ENCODE measurements at places on chromosomes 1 and 21.

- DNase-seq: no peak
Measured at GRCh38 chr1:230661976-230662375, 19.7 kb downstream of the COG2 start.

DNA sequence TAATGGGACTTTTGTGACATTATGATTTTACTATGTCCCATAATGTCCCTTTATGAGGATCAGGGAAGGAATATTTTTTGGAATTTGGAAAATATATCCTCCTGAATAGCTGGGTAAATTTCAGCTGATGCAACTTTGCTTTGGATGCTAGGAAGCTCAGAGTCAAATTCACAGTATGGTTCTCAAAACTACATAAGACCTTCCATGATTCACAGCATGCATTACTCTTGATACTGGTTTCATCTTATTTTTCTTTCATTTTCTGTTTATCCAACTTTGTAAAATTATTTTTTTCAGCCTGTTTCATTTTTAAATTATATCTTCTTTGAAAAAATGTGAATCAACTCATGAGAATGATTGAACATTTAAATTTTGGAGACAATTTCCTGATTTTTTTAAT is 160.2 kb downstream of the ATP6V1G3 start:
- DNase-seq: no peak

DNA sequence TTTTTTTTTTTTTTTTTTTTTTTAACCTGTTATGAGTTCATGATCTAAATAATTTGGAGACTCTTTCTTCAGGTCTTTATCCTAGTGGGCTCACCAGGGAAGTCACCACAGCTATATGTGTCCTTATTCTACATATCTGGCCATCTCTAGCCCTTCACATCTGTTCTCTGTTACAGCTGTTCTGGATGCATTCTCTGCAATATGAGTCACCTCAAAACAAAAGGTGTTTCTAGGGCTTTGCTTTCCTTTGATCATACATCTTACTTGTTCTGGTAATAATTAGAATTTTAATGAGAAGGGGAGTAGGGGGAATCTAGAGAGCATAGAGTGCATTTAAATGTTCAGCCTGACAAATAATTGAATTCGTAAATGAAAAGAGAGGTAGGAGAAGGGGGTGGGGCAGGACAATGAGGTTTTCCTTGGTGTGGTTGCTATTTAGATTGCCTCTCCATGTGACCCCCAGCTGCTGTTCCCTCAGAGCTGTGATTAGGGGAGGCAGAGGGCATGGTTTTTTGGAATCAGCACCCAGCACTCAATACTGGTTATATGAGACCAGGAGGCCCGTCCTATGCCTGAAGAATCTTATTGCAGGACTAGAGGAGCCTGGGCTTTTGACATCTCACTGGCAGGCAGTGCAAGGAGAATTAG is 8.0 kb downstream of the SYT6 start:
- DNase-seq: no peak

DNA sequence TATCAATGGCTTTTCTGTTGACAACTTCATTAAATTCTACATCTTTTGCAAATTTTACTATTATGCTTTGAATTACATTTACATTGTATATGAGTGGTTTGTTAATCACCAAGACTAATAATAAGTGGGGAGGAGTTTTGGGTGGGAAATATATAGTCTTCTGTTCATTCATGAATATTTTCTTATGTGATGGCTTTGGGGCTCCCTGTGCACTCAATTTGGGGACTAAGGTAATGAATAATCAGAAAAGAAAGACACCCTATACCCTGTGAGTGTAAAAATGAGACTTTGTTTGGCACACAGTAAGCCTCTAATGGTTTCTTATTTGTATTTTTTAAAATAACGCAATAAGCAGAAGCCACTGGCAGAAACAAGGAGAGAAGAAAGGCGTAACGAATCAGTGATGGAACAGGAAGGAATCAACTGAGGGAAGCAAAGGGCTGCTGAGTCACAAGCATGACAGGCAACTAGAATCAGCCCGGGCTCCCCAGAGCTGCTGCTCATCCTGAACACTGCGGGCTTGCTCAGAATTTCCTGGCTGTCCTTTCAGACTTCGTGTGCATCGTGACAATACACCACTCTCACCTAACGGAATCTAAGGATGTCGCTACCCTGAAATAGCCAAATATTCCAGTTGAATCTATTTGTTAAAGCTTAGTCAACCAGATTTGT is 20.8 kb upstream of the RGS2 start:
- no peak for DNase-seq

DNA sequence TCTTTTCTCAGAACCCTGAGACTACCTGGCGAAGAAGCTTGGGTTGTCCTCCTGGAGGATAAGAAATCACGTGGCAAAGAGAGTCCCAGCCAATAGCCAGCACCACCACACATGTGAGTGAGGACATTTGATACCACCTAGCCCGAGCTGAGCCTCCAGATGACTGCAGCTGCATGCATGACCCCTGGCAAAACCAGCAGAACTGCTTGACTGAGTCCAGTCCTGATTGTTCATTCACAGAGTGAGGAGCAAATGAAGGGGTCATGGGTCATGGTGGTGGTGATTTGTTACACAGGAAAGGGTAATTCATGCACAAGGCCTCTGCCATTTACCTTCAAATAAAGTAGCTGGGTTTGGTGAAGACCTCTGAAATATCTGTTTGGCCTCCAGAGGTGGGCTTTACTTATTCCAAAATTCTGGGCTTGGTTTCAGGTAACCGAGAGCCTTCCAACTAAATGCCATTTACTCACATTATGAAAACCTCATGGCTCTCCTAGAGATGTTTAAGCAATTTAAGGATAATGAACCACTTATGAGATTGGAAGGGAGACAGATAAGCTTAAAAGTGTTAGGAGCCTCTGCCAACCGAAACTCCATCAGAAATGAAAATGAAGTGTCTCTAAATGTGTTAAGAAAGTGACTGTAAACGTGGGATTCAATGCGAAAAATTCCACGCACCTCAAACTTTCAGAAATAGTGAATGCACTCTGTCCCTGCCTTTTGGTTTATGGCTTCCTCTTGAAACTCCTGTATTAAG is 163.3 kb downstream of the SLC35F3 start:
- no peak for DNase-seq

GRCh38 chr1:200281201-200281835 is 128.5 kb downstream of the ZNF281 start:
- no peak for DNase-seq

DNA sequence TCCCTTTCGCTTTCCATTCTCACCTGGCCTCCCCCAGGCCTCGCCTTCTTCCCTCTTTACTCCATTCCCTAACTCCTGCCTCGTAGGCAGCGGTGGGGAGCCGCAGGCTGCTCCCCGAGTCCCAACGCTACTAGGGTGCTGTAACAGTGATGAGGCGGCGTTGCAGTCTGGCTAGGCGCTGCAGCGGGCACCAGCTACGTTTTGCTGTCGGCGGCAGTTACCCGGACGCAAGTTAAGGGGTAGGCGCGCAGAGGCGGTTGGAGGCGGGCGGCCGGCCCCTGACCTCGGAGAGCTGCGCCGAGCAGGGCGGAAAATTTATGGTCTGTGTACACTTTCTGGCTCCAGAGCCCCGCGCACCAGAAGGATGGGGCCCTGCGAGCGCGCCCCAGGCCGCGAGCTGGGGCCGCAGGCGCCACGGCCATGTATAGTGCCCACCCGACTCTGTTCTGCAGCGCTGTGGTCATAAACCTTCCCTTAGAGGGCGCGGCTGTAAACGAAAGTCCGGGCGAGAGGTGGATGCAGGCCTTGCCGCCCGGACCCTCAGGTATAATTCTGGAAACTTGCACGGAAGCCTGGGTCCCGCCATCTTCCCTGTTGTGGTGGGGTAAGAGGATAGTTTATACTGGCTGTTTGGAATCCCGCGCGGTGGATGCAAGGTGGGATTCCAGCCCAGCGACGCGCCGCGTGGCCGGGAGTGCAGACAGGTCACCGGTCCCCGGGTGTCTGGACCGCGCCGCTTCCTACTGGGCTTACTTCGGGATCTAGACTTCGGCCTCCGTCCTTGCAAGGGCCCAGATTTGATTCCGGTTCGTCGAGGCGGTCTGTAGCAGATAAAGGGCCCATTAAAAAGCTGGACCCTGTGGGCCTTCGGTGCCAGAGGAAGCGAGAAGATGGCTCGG is 15.0 kb downstream of the HLX start:
- DNase-seq: no peak

DNA sequence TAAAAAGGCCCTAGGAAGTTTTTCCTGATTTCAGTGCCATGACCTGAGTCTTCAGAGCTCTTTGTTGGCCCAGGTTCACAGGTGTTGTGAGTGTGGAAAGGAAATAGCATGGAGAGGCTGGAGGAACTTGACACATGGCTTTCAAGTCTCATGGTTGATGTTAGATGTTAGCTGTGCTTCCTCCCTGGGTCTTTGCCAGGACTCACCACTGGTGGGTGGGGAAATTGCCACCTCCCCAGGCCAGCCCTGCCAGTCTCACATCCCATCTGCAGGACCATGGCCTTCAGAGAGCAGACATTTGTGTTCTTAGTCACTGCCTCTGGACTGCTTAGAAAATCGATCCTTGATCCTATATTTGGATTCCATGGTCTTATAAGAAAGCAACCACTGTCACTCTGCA is 383.2 kb downstream of the DISC1 start:
- DNase-seq: no peak

DNA sequence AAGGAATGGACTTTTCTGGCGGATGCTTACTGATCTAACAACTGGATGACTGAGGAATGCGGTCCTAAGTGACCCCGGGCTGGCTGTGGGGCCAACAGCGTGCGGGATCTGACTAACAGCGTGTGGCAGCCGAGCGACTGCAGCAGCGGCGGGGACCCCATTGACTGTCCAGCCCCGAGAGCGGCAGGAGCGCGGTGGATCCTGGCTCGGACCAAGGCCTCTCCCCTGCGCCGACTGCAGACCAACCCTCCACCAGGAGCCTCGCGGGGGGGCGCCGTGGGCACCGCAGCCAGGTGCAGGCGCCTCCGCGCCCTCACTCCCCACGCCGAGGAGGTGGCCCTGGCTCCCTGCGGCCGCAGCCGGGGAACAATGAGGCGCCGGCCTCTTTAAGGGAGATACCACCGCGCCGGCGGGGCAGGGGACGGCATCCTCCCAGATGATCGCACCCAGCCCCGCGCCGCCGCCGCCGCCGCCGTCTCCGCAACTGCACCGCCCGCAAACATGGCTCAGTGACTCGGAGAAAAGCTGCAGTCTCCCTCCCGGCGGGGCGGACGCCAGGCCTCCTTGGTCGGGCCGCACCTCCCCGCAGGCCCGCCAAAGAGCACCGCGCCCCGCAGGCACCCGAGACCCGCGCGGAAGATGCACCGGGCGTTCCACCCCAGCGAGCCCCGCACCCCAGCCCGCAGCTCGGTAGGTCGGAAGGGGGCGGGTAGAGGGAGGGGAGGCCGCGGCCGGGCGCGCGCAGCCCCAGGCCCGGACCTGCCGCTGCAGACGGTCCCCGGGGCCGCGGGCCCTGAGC is 694 bp upstream of the PDIK1L start:
- DNase-seq: peak; percentile 41

GRCh38 chr1:39195166-39196111 is 9.1 kb upstream of the MACF1 start:
- no peak for DNase-seq

GRCh38 chr1:41999884-42000283 is 81.2 kb upstream of the HIVEP3 start:
- DNase-seq: no peak

DNA sequence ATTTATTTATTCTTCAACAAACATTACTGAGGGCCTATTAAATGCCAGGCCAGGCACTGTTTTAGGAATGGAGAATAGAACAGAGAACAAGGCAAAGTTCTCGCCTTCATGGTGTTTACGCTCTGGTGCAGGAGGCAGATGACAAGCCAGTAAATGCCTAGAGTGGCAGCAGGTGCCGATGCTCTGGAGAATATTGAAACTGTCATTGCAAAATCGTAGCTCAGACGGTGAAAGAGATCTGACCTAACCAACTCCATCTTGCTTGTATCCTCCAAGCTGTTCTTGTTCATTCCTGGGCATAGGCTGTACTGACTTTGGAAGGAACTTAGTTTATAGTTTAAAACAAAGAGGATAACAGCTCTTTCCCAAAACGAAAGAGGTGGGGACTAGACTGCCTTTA is 13.5 kb upstream of the ENO1 start:
- DNase-seq: no peak

GRCh38 chr1:7388141-7388487 is 383.0 kb upstream of the VAMP3 start:
- no peak for DNase-seq
